ENCODE measurements at places on chromosomes 1 and 21. TPM values are rescaled to one million over a fixed set of nuclear protein-coding genes. Genes with fewer than 3 reads are reported as not detected.

Gene CLCNKA
- 0.61 TPM for total RNA-seq

Gene ATG4C
- 16.1 TPM for total RNA-seq

Gene OPTC
- total RNA-seq, result not detected

Gene FOXO6
- 0.48 TPM for total RNA-seq

Gene ALX3
- not detected for total RNA-seq

Gene UMODL1
- not detected for total RNA-seq

Gene FLG2
- not detected for total RNA-seq

DNA sequence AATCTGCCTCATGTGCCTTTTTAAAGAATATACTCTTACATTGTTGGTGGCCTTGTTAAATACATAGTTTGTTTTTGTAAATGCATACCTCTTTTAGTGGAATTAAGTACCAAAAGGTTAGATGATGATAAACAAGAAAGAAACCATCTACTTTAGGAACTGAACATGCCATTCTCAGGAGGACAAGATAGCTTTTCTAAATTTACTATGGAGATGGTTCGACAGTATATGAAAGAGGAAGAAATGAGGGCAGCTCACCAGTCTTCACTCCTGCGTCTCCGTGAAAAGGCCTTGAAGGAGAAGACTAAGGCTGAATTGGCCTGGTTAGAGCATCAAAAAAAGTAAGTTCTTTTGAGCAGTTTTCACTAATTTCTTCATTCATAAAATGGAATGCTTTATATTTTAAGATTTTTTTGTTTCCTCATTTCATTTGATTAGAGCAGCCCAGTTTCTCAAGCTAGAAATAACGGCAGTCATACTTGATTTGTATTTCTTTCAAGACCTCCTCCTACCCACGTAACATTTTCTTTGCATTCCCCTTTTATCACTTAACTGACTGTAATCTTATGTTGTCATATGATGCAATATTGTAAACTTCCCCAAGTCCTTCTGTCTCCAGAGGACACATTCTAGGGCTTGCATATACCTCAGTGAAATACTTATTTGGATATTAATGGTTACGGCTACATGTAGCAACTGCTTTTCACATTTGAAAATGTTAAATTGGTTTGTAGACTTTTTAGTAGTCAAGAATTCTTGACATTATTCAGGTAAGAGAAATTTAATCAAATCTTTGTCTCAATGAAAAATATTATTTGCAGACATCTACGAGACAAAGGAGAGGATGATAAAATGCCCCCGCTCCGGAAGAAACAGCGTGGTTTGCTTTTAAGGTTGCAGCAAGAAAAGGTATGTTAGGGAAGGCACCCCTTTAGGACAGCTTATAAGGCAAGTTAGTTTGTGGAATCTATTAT is 99.3 kb downstream of the CEP350 start:
- no peaks in the 10 kb centered on the region for H3K27me3 ChIP-seq
- H3K4me1 ChIP-seq, result no peaks in the 10 kb centered on the region
- no peak for DNase-seq
- H3K4me3 ChIP-seq, result no peak overlapping the region
- H3K27ac ChIP-seq, result no peak overlapping the region
- H3K36me3 ChIP-seq, result no peaks in the 10 kb centered on the region

GRCh38 chr1:16374266-16374665 is 7.2 kb downstream of the SZRD1 start:
- H3K27me3 ChIP-seq, result no peaks in the 10 kb centered on the region
- no peak for DNase-seq
- H3K27ac ChIP-seq, result no peak overlapping the region
- peaks cover 80% of the 10 kb centered on the region for H3K4me1 ChIP-seq
- no peaks in the 10 kb centered on the region for H3K36me3 ChIP-seq

DNA sequence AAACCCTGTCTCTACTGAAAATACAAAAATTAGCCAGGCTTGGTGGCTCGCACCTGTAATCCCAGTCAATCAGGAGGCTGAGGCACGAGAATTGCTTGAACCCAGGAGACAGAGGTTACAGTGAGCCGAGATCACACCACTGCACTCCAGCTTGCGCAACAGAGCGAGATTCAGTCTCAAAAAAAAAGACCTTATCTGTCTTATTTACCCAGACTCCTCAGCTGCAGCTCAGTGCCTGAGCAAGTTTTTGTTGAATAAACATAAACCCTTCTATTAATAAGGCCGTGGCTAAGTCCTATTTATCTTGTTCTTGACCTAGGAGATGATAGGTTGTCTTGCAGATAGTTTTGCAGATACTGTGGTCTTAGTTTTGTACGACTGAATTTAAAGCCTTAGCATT is 136.4 kb upstream of the TMEM51 start:
- H3K36me3 ChIP-seq, result no peaks in the 10 kb centered on the region
- H3K27me3 ChIP-seq, result no peaks in the 10 kb centered on the region
- no peak for DNase-seq
- H3K27ac ChIP-seq, result no peak overlapping the region
- H3K4me1 ChIP-seq, result peaks cover 21% of the 10 kb centered on the region
- H3K4me3 ChIP-seq, result no peak overlapping the region

DNA sequence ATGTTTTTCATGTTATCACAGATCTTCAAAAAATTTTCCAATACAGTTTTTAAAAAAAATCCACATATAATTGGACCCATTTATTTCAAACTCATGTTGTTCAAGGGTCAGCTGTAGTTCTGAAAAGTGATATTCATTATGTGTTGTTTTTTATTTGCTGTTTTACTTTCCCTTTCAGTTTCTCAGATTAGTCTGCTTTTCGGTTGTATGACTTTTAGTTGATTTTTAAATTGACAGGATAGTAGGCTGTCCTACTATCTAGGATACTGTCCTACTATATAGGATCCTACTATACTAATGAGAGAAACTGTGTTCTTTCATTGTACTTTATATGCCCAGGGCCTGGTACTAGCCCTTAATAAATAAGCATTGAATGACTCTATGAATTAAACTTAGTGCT is 33.6 kb upstream of the GPR52 start:
- H3K4me3 ChIP-seq, result no peak overlapping the region
- no peaks in the 10 kb centered on the region for H3K27me3 ChIP-seq
- H3K36me3 ChIP-seq, result no peaks in the 10 kb centered on the region

DNA sequence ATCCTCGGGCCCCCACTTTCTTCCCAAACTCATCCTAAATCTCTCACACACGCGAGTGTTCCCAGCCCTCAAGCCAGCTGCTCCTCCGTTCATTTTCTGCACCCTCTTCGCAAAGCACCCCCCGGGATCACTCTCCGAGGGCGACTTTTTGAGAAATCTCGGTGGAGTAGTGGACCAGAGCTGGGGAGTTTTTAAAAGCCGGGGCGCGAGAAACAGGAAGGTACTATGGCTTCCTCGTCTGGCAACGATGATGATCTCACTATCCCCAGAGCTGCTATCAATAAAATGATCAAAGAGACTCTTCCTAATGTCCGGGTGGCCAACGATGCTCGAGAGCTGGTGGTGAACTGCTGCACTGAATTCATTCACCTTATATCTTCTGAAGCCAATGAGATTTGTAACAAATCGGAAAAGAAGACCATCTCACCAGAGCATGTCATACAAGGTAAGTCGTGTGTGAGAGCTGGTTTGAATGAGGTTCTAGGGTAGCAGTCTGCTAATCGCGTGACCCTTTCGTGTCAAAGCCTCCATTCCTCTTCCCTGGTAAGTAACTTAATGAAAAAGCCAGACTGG is 800 bp downstream of the DR1 start:
- no peaks in the 10 kb centered on the region for H3K27me3 ChIP-seq
- peak overlapping the region; percentile 81 for H3K4me3 ChIP-seq
- DNase-seq, result peak; percentile 30
- peak overlapping the region; percentile 96 for H3K27ac ChIP-seq
- peaks cover 27% of the 10 kb centered on the region for H3K4me1 ChIP-seq
- H3K36me3 ChIP-seq, result no peaks in the 10 kb centered on the region

DNA sequence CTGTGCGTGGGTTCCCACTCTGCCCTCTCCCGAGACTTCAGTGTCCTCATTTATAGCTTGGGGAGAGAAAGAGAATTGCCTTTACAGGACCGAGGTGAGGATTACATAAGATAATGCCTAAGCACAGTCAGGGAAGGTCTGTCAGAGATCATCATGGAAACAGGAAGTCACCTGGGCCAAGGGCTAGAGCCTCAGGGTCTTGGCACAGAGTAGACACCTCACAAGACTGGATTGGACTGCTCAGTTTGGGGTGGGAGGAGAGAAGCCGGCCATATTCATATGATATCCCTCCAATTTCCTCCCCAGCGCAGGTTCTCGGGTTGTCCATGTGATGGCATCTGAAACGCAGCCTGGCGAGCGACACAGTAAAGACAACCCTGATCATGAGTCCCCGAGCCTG is 3.8 kb downstream of the CNR2 start:
- H3K27ac ChIP-seq, result no peak overlapping the region
- H3K27me3 ChIP-seq, result peaks cover 2% of the 10 kb centered on the region
- no peak overlapping the region for H3K4me3 ChIP-seq

GRCh38 chr1:890661-891060 is 33.1 kb upstream of the SAMD11 start:
- H3K27me3 ChIP-seq, result peaks cover 7% of the 10 kb centered on the region
- H3K4me1 ChIP-seq, result no peaks in the 10 kb centered on the region
- no peaks in the 10 kb centered on the region for H3K36me3 ChIP-seq
- H3K4me3 ChIP-seq, result no peak overlapping the region
- no peak for DNase-seq

GRCh38 chr1:25799935-25800702 is at the start of gene SELENON:
Gene SELENON (plus strand): TSS chr1:25800193. CDS start chr1:25800231, 38 bp downstream.
- DNase-seq, result peak; percentile 58
- H3K4me1 ChIP-seq, result no peaks in the 10 kb centered on the region
- no peaks in the 10 kb centered on the region for H3K27me3 ChIP-seq

DNA sequence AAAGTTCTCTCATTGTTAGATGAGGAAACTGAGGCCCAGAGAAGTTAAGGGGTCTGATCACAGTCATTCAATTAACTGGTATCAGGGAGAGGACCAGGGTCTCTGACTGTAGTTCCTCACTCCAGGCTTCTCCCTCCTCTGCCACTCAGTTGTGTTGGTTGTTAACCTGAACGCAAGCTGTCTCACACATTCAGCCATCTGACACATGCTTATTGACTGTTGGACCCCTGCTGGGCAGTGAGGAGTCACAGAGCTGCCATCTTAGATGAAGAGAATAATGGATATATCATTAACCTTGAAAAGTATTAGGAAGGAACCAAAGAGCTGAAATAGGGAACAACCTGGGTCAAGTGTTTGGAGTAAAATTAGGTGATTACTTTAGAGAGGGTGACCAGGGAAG is 194.8 kb downstream of the ZZZ3 start:
- H3K4me3 ChIP-seq, result no peak overlapping the region
- no peak overlapping the region for H3K27ac ChIP-seq
- no peaks in the 10 kb centered on the region for H3K36me3 ChIP-seq
- no peaks in the 10 kb centered on the region for H3K27me3 ChIP-seq

- no peaks in the 10 kb centered on the region for H3K27me3 ChIP-seq
- no peak overlapping the region for H3K4me3 ChIP-seq
- DNase-seq, result no peak
- no peaks in the 10 kb centered on the region for H3K4me1 ChIP-seq
- no peak overlapping the region for H3K27ac ChIP-seq
- no peaks in the 10 kb centered on the region for H3K36me3 ChIP-seq
Observed at GRCh38 chr1:58622571-58622970, 45.5 kb upstream of the TACSTD2 start.

DNA sequence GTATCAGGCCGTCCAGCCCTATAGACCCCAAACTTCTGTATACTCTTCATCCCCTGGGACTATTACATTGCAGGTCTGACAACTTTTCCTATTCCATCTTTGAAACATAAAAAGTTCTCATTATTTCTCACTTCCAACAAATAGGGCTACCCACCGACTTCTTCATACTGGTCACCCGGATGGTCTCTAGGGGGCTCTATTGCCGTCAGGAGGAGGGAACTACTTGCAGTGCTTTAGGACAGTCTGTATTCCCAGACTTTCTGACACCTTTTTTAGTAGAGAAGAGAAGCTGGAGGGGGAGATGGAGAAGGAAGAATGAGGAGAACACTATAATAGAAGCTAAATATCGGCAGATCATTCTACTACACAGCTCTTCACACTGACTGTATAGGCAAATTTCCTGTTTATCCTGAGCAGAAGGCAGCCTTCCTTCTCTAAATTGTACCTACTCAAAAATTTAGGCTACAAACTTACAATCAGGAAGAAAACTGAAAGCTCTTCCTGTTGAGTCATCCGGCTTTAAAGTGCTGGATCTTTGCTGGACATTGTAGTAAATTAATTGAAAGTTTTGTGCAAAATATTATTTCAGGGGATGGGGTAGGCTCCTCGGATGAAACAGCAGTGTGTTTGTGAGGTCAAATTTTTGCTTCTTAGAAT is 54.6 kb downstream of the CDC7 start:
- H3K4me1 ChIP-seq, result peaks cover 11% of the 10 kb centered on the region
- H3K4me3 ChIP-seq, result no peak overlapping the region
- DNase-seq, result no peak
- H3K27me3 ChIP-seq, result no peaks in the 10 kb centered on the region
- H3K27ac ChIP-seq, result peak overlapping the region; percentile 78

DNA sequence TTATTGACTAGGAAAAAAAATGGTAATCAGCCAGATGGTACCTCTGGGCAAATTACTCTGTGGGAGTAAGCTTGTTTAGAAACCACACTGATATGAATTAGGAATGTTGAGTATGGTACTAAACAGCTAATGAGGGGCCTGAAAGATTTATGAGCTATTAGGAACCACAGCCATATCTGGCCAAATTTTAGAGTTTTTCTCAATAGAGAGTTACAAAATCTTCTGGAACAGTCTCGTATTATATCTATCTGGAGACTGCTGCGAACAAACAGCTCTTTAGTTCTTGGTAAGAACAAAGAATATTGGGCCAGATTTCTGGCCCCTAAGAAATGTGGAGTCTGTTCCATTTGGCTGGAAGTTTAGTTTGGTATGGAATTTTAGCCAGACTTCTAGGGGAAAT is 4.9 kb upstream of the PODN start:
- H3K4me3 ChIP-seq, result no peak overlapping the region
- DNase-seq, result no peak
- H3K4me1 ChIP-seq, result peaks cover 1% of the 10 kb centered on the region
- peaks cover under 1% of the 10 kb centered on the region for H3K27me3 ChIP-seq
- no peaks in the 10 kb centered on the region for H3K36me3 ChIP-seq

DNA sequence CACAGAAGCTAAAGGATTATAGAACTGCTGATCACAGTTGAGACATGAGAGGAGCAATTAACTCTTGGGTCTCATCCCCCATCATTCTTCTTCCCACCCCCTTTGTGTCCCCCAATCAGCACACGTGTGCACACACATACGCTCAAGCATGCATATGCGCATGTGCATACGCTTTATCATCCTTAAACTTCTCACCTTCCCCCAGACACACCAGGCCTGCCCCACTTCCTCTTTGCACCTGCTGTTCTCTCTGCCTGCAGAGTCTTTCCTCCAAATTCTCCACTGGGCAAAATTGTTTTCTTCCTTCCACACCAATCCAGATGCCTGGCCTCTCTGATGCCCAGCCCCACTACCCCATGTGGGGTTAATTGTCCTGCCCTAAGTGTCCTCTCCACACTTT is 13.0 kb upstream of the KCND3 start:
- H3K36me3 ChIP-seq, result no peaks in the 10 kb centered on the region
- H3K4me3 ChIP-seq, result no peak overlapping the region

- H3K4me3 ChIP-seq, result no peak overlapping the region
- no peaks in the 10 kb centered on the region for H3K27me3 ChIP-seq
- no peak for DNase-seq
- H3K27ac ChIP-seq, result no peak overlapping the region
Observed at GRCh38 chr1:205244384-205244783, 16.6 kb downstream of the TMCC2 start.

All from adrenal gland (tissue), 19 donors.